ENCODE measurements at places on chromosomes 16 and 17.

- DNase-seq, result no peak
Observed at GRCh38 chr17:75632428-75632827, 806 bp upstream of the SMIM5 start.

DNA sequence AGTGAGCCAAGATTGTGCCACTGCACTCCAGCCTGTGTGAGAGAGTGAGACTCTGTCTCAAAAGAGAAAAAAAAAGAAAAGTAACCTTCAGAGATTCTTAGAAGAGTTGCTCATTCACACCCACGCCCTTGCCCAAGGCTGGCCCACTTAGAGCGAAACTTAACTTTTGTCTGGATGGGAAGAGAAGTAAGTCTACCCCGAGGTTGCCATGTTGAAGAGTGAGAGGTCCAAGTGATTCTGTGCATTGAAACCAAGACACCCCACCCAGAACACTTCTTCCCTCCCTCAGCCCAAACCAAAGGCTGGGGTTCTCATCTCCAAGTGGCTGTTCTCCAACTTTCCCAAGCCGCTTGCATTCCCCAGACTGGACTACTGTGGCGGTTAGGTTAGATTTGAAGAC lies 2.4 kb upstream of the CISD3 start:
- no peak for DNase-seq

GRCh38 chr17:71632328-71632727 lies 488.5 kb upstream of the SOX9 start:
- peak; percentile 36 for DNase-seq

DNA sequence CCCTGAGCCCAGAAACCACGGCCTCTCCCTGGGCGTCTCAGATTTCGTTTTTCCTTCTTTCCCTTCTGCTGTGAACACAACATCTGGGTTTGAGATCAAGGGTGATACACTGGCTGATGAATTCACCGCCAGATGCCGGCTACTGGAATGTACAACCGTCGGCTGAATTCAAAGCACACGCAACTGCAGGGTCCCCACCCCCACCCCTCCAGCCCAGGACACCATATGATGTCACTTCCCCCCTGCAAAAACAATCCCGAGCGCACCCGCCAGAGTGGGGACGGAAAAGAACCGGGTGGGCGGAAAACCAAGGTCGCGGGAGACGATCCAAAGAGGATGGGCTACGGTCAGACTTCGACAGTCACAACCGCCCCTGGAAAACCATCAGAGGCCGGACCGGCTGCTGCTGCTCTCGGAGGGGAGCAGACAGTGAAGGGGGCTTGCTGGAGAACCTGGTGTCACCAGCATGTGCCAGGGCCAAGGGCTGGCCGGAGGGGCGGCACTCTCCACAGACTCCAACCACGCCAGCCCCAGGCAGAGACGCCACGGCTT lies 23.3 kb downstream of the CEP295NL start:
- DNase-seq, result peak; percentile 90

DNA sequence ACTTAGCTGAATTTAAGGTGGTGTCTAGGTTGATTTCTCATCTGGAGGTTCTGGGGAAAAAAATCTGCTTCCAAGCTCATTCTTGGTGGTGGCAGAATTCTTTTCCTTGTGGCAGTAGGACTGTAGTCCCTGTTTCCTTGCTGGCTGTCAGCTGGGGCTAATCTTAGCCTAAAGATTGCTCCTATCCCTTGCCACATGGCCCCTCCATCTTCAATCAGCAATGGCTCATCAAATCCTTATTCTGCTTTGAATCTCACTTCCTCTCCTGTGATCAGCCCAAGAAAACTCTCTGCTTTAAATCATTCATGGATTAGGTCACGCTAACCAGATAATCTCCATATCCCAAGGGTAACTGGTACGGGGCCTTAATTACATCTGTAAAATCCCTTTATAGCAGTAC lies 6.6 kb downstream of the FAM20A start:
- DNase-seq, result no peak

- DNase-seq, result no peak
Observed at GRCh38 chr16:3143189-3143588, 8.4 kb downstream of the ZNF213 start.

DNA sequence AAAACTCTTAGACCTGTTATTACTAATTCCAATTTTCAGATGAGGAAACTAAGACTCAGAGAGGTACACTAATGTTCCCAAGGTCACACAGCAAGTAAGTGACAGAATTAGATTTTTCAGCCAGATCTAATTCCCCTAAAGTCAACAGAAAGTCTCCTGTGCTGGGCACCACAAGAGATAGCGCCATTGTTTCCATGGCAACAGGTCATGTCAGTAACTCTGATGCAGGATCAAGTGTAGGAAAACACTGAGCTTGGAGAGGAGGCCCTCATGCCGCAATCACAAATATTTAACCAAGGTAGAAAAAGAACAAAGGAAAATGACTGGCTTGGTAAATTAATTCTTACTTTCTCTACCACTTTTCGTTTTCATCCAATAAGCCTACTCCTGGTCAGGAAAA lies 166.0 kb upstream of the CDH13 start:
- DNase-seq, result no peak

DNA sequence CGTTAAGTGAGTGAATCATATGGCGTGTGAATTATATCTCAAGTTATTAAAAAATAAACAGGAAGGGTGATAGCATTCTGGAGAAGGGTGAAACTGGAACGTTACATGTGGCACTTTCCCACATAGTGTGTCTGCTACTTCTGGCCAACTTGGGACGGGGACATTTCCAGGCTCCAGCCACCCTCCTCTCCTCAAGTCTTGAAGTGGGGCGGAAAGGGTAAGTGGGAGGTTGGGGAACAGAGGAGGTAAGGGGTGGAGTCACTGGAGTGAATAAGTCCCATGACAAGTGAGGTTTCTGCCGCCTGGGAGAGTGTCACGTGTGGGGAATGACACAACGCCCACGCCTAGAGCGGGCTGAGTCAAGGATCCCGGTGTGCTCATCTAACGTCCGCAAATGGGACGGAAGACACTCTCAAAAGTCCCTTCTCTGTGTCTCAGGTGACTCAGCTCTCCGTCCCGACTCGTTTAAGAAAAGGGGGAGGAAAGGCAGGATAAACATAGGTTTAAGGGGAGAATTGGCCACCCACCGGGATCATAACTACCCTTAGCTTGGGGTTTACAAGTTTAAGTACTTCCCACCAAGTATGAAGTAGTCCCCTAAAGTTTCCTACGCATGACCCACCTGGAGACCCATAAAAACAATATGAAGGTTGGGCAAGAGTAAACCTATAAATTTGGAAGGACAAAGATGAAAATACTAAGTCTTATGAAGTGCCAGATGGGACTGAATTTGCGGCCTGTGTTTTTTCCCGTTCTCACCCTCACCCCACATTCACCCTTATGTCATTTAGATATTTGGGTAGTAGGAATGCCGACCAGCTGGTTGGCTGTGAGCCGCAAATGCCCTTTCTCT lies 1.2 kb upstream of the SPAG9 start:
- peak; percentile 91 for DNase-seq

DNA sequence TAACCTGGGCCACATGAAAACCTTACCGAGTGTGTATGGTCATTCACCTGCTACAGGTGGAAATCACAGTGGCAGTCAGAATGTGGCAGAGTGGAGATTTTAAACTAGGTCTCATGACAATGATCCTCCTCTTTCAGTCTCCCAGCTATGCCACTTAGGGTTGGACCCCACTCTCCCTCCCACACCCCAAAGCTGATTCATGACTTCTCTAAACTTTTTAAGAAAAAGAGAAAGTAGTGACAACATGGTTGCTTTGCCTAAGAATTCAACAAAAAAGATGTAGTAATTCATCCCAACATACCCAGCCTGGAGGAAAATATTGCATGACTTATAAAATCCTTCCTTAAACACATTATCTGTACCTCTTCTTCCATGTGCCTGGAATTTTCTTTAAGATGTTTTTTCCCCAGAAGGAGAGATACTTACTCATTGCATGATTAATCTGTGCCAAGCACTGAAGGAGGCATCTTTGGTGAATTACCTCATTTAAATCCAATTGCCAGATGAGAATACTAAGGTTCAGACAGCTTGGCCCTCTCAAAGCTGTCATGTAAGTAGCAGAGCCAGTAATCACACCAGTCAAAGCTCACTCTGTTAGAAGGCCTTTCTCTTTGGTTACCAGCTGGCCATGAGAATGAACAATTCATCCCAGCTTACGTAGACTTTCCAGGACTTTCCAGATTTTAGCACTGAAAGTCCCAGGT lies 119.9 kb downstream of the COPRS start:
- peak; percentile 54 for DNase-seq

GRCh38 chr16:59339871-59340270 lies 605.8 kb upstream of the GOT2 start:
- no peak for DNase-seq

DNA sequence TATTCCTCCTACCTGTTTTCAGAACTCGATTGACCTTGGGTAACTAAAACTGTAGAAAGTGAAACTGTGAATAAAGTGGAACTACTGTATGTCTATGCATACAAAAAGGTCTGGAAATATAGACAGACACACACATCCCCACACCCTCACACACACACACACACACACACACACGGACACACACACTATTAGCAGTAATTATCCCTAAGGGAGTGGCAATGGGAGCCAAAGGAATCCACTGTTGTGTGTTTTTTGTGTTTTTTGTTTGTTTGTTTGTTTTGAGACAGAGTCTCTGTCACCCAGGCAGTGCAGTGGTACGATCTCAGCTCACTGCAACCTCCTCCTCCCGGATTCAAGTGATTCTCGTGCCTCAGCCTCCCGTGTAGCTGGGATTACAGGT lies 26.6 kb upstream of the SRCIN1 start:
- no peak for DNase-seq

DNA sequence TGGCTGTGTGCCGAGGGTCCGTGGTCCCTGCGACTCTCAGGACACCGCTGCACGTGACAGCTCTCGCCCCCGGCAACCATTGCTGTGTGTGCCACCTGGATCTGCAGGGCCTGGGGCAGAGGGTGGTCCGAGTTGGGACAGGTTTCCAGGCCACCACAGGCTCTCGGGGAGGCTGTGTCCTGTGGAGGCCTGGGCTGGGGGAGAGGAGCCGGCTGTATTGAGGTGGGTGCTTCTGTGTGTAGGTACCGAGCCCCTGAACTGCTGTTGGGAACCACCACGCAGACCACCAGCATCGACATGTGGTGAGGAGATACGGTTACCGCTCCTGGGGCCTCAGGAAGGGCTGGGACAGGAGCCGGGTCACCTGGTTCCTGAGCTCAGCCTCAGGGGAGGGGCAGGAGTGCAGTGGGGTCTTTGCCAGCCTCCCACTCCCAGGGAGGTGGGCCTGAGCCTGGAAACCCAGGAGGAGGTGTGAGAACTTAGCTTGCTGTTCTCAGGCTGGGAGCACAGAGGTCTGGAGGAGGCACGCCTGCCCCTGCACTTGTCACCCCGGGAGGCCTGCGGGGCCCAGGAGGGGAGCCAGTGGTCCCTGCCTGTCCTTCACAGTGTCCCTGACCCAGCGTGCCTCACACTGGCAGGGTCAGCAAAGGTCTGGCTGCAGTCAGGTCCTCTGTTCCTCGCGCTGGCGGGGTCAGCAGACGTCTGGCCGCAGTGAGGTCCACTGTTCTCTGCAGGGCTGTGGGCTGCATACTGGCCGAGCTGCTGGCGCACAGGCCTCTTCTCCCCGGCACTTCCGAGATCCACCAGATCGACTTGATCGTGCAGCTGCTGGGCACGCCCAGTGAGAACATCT lies 7.3 kb downstream of the SPATA2L start:
- DNase-seq, result no peak

DNA sequence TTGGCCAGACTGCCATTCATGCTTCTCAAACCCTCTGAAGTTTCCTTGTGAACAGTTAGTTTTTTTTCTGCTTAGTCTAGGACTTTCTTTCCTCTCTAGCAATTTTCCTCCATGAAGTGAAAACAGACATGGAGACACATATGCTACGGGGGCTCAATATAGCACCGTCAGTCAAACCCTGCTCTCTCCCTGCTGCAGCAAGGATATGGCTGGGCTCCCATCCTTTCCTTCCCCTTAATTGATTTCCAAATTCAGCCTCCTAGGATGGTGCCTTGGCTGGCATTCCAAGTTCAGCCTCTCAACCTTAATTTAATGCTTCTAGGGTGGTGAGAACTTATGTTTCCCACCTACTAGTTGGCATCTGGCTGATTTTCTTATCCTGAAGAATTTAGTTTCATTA lies 436.7 kb downstream of the NPIPA7 start:
- DNase-seq, result no peak

GRCh38 chr17:75504347-75505151 lies 10.8 kb downstream of the CASKIN2 start:
- DNase-seq, result no peak

DNA sequence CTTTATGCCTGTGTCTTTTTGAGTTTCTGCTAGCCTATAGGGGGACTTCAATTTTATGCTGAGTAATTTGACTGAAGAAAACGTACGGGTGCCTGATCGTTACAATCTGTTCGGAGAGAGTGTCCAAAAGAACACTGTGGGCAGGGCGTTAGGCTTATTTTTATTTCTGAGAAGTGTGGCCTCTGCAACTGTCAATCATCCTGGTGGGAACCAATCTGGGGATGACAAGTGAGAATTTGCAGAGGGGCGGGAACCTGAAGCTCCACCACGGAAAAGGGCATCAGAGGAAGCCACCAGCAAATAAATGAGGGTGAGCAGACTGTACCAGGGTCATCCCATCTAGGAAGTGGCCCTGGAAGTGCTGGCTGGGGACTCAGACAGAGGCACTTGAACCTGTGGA lies 12.0 kb upstream of the CDYL2 start:
- no peak for DNase-seq

DNA sequence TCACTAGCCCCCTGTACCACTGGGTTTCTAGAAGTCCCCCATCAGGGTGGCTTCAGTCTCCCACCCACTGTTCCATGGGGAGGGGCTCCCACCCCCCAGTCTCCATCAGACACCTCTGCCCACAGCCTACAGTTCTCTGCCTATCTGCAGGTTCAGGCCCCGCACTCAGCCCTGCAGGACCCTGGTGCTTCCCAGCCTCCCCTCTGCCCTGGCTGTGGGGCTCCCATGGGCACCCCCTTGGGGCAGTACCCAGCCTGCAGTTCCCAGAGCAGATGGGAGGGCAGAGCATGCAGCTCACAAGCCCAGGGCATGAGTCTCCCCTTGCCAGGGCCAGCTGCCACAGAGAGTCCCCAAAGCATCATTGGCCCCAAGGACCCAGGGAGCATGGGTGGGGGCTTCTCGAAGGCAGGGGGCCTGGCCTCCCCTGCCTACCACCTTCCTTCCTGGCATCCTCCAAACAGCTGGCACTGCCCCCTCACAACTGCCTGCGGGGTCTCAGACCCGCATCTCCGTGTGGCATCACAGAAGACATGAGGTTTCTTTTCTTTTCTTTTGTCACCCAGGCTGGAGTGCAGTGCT lies 2.8 kb upstream of the MRPL28 start:
- no peak for DNase-seq

GRCh38 chr16:86932130-86932982 lies 354.0 kb downstream of the FOXL1 start:
- no peak for DNase-seq

GRCh38 chr17:28920201-28920600 lies 17.3 kb upstream of the DHRS13 start:
- DNase-seq, result no peak

GRCh38 chr17:51647826-51648225 lies 387.5 kb downstream of the UTP18 start:
- no peak for DNase-seq

Measured in stromal cell of bone marrow (primary cell).